Chondrocyte (in vitro differentiated cells): ENCODE measurements at places on chromosomes 4 and X. TPM values are rescaled to one million over a fixed set of nuclear protein-coding genes. Genes with fewer than 3 reads are reported as not detected.

GUCY2F gene
- total RNA-seq, result not detected in 3 replicates

DNA sequence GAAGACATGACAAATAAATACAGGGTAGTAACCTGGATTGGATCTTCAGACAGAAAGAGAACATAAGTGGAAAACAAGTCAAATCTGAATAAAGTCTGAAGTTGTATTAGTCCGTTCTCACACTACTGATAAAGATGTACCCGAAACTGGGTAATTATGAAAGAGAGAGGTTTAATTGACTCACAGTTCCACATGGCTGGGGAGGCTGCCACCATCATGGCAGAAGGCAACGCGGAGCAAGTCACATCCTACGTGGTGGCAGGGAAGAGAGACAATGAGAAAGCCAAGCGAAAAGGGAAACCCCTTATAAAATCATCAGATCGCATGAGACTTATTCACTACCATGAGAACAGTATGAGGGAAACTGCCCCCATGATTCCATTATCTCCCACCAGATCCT, 82.8 kb downstream of the USP46 start:
- no peak for DNase-seq

- no peak for DNase-seq
Observed at GRCh38 chrX:109040057-109040456, 303.7 kb upstream of the IRS4 start.

DNA sequence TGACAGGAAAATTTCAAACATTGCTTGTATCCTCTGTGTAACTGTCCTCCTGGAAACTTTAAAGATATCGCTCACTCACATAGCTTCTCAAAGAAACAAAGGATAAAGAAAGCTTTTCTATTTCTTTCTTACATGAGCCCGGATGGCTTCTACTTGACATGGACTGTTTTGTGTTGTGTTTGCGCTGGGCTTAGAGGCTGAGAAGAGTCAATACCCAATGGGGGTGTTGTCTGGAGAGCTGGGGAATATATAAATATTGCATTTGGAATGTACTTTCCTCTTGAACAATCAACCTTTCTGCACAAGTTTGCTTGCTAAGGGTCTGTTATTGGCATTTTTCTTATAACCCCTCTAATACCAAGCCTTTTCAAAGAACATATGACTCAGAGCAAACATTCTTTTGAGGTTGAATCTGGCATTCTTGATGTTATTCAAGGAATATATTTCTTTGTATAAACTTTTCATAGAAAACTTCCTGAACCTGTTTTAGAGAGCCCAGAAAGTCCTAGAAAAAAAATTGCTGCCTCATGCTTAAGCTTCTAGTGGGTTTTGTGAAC, 331.9 kb downstream of the PACRGL start:
- no peak for DNase-seq

- DNase-seq, result no peak
Observed at GRCh38 chrX:103941201-103941975, 21.0 kb upstream of the TMSB15B start.

- DNase-seq, result no peak
Observed at GRCh38 chr4:36278789-36279188, 2.6 kb upstream of the DTHD1 start.

DNA sequence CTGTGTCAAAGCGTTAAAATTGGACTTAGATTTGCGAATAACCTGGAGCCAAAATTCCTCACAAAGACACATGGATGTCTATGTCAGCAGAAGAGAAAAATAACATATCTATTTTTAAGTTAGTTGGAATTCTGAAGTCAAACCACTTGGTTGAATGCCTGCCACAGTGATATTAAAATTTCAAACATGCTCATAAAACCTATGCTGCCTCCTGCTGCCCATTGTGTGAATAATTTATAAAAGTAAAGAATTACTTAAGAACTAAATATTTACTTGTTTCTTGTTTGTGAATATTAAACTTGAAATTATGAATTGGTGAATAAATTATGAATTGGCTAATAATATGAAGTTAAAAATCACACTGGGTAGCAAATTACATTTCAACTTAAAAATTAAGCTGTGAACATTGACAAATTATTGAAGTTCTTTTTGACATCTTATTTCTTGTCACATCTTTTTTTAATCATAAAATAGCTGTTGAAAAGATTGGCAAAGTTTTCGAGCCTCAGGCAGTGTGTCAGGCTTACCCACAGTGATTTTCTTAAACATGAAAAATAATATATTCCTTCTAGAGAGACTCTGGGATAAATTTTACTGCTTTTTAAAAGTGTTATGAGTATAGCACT, 35.4 kb downstream of the FABP2 start:
- no peak for DNase-seq

DNA sequence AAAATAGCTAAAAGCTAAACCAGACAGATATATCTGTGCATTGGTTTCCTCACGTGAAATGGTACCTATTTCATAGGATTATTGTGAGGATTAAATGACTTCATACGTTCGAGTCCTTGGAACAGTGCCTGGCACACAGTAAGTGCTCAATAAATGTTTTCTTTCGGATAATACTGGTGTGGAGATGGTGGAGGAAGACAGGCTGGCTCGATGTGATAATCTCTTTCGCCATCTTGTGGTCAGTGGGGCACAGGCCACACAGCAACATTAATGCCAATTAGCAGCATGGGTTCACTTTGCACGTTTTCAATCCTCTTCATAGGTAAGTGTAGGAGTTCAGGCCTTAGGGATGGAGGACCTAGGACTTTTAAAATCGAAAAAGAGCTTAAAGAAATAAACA, 9.3 kb downstream of the PAGE4 start:
- no peak for DNase-seq

- DNase-seq, result no peak
Observed at GRCh38 chr4:7642741-7643458, 208.2 kb upstream of the PSAPL1 start.

GRCh38 chrX:39247536-39247935, 446.3 kb downstream of the MID1IP1 start:
- no peak for DNase-seq
